ENCODE measurements at places on chromosomes 4 and X. TPM values are rescaled to one million over a fixed set of nuclear protein-coding genes. Genes with fewer than 3 reads are reported as not detected.

Gene CTAG1A
- total RNA-seq: not detected

Gene PNMA6F
- not detected for total RNA-seq

Gene PRRG3
- total RNA-seq: not detected

Gene TLR8
- 24.5 TPM for total RNA-seq

Gene PAGE2B
- not detected for total RNA-seq

Gene CFP
- 40.6 TPM for total RNA-seq

Gene KLKB1
- not detected for total RNA-seq

Gene F8A2
- total RNA-seq: not detected

Gene PABPC5
- total RNA-seq: 1.0 TPM

Gene GPR34
- total RNA-seq: 29.5 TPM

Gene PCSK1N
- 7.0 TPM for total RNA-seq

Gene MSANTD1
- total RNA-seq: 2.1 TPM

Gene ACE2
- not detected for total RNA-seq

Gene FAM156B
- total RNA-seq: 18.5 TPM

Gene ASMT
- total RNA-seq: not detected

Gene KIT
- total RNA-seq: 2.8 TPM

Gene STX18
- total RNA-seq: 35.6 TPM
